ENCODE measurements at places on chromosomes 2 and 18.

GRCh38 chr18:26159353-26159752 is 25.7 kb downstream of the PSMA8 start:
- no peak for DNase-seq

DNA sequence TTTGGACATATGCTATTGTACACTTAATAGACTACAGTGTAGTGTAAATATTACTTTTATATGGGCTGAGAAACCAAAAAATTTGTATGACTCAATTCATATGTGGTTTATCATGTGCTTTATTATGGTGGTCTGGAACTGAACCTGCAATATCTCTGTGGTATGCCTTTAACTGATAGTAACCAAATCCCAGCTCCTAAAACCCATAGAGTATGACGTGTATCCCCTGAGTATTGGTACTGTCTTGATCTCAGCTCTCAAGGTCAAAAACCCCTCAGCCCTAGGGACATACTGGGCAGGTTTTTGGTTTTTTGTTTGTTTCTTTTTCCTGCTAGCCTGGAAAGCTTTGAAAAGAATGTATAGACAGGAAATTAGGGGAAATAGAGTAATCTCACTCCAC is 42.2 kb upstream of the ARHGAP15 start:
- no peak for DNase-seq

DNA sequence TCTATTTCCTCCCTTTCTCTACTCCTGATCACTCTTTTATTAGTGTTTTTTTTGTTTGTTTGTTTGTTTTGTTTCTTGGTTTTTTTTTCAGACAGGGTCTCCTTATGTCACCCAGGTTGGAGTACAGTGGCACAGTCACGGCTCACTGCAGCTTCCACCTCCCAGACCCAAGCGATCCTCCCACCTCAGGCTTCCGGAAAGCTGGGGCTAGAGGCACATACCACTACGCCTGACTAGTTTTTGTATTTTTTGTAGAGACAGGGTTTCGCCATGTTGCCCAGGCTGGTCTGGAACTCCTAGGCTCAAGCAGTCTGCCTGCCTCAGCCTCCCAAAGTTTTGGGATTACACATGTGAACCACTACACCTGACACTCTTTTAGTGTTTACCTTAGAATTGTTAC is 122.3 kb downstream of the ATL2 start:
- no peak for DNase-seq

DNA sequence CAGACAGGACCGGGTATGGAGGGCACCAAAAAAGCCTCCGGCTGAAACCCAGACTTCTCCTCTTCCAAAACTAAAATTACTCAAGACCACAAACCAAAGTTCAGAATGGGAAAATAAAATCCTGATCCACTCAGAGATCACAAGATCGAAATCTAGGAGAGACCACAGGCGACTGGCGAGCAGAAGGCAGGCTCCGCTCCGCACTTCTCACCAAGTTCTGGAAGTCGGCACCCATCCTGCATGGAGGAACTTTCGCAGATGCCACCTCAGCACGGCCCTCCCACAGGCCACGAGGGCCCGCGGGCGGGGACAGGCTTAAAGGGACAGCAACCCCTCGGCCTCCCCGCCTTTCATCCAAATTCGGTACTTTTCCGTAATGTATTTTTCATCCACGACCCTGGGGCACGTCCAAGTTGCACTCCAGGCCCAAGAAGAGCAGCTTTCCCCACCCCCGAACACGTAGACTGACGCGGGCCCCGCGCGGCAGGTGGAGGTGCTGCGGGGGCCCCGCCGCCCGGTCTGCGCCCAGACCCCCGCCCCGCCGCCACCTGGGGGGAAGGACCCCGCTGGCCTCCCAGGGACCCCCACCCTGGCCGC is 43.7 kb downstream of the HDLBP start:
- DNase-seq: peak; percentile 16

DNA sequence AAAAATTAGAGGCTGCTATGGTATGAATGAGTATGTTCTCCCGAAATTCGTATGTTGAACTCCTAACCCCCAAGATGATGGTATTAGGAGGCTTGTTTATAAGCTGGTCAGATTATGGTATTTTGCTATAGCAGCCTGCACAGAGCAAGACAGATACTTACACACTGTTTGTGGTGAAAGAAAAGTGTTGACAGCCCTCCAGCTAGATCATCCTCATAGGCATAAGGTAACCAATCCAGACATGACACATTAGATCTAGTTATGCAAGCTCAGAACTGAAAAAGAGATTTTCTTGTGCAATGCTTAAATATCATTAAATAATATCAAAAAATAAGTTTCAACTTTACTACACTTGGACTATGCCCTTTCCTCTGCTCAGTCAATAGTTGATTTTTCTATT is 107.1 kb downstream of the ABCA12 start:
- no peak for DNase-seq

- no peak for DNase-seq
Observed at GRCh38 chr2:217899231-217900009, 103.4 kb downstream of the TNS1 start.

DNA sequence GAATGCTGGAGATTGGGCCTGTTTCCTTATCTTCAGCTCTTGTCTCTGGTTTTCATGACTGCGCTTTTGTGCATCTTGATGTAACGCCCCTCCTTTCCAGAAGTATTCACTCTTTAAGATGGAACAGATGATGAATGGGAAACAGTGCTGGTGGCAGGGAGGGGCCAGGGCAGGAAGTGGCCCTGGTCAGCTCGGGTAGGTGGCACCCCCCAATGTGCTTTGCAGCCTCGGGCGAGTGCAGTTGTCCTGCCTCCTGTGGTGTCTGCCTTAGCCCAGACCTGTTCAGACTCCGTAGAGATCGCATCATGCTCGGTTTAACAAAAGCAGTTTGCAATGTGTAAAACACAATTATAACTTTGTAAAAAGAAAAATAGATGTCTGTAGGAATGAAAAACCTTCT is 17.0 kb upstream of the MGAT4A start:
- DNase-seq: no peak

GRCh38 chr2:38375696-38376345 is 1.3 kb downstream of the ATL2 start:
- DNase-seq: no peak

DNA sequence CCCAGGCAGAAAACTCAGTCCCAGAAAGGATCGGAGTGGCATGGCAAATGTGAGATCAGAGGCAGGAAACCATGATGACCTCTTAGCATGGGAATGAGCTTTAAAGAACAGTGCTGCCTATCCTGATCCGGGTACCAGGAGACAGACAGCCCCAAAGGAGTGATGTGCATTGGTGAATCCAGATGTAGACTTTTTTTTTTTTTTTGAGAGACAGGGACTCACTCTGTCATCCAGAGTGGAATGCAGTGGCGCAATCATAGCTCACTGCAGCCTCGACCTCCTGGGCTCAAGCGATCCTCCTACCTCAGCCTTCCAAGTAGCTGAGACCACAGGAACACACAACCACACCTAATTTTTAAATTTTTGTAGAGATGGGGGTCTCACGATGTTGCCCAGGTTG is 122.7 kb downstream of the VAPA start:
- DNase-seq: no peak

DNA sequence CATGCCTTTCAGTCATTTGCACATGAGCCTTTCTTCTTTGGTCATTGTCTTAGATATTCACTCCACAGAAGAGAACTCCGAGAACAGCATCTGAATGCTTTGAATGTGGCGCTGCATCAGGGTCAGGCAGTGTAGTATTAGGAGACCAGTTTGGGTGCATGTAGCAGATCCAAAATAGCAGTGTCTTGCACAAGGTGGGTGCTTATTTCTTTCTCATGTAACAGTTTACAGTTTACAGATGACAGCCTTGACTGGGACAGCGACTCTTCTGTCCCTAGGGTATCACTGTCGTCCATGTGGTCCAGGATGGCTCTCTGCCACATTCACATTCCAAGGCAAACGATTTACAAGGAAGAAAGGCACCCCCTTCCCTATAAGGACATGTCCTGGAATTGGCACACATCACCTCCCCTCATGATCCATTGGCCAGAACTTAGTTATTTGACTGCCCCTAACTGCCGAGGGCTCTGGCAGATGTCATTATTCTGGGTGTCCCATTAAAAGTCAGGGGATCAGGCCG is 101.0 kb downstream of the STPG4 start:
- DNase-seq: no peak

- no peak for DNase-seq
Observed at GRCh38 chr18:35547008-35547605, 34.4 kb upstream of the GALNT1 start.

DNA sequence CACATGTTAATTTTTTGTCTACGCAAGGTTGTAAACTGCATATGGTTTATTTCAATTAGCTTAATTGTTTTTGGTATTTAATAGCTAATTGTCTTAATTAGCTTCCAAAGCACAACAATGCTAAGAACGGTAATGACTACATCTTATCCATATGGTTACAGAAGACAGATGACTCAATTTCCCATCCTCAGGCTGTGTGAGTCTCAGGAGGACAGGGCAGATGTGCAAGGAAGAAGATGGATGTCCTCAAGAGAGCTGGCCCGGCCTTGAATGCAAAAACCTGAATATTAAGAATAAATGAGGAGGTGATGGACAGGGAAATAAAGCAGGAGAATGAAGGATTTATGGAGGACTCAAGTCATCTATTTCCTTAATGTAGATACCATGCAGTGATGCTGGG is 31.4 kb downstream of the SLC4A3 start:
- DNase-seq: no peak

GRCh38 chr18:79964330-79965118 is at the start of gene HSBP1L1:
HSBP1L1 (plus strand) TSS chr18:79964643; CDS start chr18:79964736, 93 bp downstream.
- DNase-seq: no peak

DNA sequence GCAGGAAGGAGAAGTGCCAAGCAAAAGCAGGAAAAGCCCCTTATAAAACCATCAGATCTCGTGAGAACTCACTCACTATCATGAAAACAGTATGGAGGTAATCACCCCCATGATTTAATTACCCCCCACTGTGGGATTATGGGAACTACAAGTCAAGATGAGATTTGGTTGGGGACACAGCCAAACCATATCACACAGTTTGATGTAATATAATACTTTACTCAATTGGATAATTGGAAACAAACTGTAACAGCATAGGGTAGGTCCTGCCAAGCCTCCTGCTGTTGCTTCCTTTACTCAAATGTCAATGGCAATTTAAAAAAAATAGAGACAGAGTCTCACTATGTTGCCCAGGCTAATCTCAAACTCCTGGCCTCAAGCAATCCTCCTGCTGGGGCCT is 15.5 kb upstream of the METTL21A start:
- DNase-seq: no peak

DNA sequence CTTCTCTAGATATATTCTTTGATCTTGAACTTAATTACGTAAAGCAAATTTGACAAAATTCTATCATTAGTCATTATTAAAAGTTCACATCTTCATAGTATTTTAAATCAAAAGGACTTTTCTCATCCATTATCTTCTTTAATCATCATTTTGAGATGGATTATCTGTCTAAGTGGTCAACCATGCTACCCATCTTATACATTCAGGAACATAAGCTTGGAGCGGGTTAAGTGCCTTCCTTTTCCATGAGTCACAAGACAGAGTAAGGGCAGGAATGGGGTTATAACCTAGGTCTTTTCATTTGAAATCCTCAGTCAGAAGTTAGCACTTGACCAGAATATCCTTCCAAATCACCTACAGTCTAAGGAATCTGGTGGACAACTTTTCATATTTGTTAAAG is 297.1 kb downstream of the TCF4 start:
- no peak for DNase-seq

DNA sequence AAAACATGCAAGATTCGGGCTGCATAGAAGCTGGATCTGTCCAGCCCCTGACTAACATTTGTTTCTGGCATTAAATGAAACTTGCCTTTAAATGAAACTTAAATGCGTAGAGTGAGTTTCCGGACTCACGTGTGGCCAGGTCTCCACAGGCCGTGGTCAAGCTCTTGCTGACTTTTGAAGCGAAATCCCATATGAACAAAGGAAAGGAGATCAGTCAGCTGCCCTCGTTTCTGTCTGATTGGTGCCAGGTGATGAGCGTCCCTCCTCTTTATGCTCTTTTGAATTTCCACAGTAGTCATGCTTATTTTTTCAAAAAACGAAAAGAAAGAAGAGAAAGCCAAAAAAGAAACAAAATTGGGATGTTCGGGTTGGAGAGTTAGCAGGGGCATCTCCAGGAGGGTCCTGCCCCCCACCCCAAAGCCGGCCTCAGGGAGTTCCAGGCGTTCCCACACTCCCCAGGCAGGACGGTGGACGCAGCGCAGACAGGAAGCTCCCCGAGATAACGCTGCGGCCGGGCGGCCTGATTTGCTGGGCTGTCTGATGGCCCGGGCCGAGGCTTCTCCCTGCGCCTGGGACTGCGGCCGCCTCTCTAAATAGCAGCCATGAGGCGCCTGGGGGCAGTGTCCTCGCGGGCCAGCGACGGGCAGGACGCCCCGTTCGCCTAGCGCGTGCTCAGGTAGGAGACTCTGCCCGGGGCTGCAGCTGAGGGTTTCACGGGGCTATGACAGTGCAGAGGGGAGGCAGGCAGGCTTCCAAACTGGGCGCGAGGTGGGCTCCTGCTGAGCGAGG is at the start of gene COLEC11:
Gene COLEC11 (plus strand): TSS at position 620 of the 789 bp plus-strand sequence. CDS start 9,229 bp downstream, outside the sequence.
- no peak for DNase-seq

DNA sequence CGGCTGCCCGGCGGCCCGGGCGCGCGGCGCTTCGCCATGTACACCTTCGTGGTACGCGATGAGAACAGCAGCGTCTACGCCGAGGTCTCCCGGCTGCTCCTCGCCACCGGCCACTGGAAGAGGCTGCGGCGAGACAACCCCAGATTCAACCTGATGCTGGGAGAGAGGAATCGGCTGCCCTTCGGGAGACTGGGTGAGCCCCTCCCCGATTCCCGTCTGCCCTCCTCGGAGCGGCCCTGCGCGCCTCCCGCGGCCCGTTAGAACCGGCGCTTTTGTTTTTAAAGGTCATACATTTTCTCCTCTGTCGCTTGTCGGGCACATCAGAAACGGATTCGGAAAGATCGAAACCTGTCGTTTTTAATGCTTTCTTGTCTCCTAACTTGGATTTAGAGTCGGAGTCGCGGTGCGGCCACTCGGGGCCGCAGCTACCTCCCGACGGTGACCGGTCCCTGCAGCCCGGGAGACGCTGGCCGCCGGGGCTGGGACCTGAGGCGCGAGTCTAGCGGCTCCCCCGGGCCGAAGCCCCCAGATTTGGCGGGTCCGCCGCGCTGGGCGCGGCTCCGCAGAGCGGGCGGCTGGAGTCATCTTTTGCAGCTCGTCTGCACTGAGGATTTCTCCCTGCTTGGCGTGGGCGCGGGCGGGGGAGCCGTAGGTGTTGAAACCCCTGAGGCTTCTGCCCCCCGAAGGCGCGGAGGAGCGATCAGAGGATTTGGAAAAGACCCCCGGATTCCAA is 519 bp downstream of the TTL start:
- DNase-seq: peak; percentile 14

GRCh38 chr2:108927936-108928659 is 60.9 kb downstream of the EDAR start:
- no peak for DNase-seq

All from stimulated activated CD4-positive, alpha-beta T cell treated with anti-CD3 and anti-CD28 coated beads, Interleukin-1b, Interleukin-23, amount 100 ng/mL, for 1 hour (primary cell).